ENCODE measurements at places on chromosomes 4 and X.

- no peak for DNase-seq
Observed at GRCh38 chr4:140607852-140608251, 39.1 kb upstream of the UCP1 start.

DNA sequence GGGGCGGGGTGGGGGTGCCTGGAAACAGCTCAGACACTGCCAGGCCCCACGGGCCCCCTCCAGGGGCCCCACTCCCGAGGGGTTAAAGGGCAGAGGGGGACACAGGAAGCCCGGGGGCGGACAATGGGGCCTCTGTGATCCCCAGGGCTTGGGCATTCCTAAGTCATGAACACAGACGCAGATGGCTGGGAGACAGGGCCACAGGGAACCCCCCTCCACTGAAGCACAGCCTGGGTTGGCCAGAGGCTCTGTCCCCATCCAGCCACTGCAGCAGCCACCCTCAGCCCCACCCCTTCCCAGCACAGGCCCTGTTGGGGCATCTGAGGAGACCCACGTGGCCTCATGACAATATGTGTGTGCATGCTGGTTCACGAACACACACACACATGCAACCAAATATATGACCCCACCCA is 3.9 kb downstream of the L1CAM start:
- no peak for DNase-seq

- DNase-seq: no peak
Observed at GRCh38 chr4:158945529-158946108, 157.3 kb upstream of the RAPGEF2 start.

GRCh38 chrX:125681058-125681457 is 361.4 kb downstream of the TEX13C start:
- DNase-seq: no peak

DNA sequence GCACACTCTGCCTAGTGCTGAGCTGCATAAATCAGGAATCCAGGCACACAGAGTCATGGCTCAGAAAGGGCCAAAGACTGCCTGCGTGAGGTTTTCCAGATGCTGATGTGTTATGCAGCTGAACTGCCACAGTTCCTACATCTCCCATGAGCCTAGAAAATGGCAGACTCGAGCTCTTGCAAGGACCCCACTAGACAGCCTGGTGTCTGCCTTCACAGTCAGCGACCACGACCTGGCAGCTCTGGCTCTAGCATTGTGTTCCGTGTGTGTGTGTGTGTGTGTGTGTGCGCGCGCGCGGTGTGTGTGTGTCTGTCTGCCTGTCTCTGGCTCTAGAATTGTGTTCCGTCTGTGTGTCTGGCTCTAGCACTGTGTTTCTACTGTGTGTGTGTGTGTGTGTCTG is 203.6 kb upstream of the AGTR2 start:
- no peak for DNase-seq

DNA sequence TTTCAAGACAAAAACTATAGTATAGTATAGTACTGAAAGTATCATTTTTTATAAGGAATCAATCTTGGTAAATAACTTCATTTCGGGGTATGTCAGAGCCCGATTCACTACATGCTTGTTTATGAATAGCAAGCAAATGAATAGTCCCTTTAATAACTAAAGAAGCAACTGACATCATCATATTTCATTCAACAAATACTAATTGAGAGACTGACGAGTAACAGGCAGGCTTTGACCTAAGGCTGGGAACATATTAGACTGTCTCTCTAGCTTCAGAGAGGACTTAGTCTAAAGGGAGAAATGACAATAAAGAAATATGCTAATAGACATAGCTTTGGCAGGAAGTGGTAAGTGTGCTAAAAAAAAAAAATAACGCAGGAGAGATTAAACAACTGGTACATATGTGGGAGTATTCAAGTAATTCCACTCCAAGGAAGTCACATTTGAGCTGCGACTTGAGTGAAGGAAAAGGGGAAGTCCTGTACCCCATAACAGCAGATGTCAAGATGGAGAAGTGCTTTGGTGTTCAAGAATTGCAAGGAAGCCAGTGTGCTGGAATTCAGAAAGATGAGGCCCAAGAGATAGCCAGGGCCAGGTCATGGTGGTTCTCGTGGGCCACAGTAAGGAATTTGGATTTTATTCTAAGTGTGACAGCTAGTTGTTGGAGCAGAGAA is 284.9 kb downstream of the FBXO8 start:
- DNase-seq: no peak
